ENCODE measurements at places on chromosomes 7 and 10.

DNA sequence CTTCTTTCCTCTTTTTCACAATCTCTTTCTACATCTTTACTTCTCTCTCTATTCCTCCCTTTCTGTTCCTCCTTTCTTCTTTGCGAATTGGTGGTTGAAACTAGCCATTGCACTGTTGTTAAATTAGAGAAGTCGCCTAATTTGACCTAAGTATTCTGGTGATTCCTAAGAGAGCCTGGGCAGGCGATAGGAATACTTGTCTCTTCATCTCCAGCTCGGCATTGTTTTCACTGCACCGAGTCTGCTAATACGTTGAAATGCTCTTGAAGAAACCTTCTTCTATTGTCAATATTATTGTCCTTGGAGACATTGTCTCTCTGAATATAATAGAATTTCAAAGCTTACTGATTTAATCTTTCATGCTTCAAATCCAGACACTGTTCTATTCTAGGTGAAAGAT, 31.7 kb downstream of the KCND2 start:
- no peak for DNase-seq

DNA sequence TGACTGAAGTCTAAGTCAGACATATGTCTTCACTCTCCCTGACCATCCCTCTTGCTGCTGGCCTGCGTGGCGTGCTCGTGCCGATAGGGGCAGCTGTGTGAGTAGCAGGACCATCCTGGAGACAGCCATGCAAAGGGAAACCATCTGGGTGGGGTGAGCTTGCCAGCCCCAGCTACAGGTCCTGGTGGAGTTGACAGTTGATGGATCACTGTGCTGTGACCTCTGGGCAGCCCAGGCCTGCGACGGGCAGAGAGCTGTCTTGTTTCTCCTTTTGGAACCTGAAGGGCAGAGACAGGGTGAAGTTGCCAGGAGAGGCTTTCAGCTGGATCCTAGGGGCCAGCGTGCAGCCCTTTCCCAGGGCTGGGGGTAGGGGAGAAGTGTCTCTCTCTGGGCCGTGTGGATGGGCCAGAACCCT, 44.7 kb downstream of the GRK5 start:
- DNase-seq = no peak

DNA sequence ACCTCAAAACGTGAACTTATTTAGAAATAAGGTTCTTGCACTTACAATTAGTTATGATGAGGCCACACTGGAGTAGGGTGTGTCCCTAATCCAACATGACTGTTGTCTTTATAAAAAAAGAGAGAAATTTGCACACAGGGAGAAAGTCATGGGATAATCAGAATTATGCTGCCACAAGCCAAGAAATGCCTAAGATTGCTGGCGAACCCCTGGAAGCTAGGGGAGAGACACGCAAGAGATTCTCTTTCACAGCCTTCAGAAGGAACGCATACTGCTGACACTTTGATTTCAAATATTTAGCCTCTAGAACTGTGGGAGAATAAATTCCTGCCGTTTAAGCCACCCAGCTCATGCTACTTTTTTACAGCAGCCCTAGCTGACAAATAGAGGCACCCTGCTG, 138.3 kb downstream of the CCDC71L start:
- no peak for DNase-seq

DNA sequence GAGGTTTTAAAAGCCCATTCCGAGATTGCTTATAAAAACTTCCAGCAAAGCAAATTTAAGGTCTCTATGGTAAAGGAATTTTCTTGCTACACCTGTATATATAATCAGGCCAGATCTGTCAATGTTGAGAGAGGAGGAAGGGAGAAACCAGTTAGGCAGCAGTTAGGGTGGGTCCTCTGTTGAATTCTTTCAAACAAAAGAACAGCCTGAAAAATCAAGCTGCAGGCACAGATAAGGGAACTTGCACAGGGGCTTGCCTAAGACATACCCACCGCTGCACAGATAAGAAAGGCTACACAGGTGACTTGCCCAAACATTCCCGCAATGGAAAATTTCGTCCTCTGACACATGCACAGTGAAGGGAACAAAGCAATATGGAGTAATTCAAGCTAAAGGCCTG, 59.8 kb upstream of the IMMP2L start:
- DNase-seq = no peak

DNA sequence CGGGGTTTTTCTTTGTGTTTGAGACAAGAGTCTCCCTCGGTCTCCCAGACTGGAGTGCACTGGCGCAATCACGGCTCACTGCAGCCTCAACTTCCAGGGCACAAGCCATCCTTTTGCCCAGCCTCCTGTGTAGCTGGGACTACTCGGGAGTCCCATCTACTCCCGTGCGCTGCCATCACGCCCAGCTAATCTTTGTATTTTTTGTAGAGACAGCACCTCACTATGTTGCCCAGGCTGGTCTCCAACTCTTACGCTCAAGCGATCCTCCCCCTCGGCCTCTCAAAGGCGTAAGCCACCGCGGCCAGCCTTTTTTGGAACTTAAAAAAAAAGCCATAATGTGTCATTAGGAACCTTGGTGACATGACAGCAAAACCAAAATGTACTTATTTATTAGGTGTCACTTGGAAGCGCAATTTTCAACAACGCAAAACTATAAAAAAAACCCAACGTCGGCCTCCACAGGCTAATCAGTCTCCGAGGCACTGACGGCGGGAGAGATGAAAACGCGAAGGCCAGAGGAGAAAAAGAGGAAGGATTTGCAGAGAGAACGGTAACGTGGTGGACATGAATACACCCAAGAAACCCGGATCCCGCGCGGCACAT, 911 bp upstream of the HNRNPH3 start:
- DNase-seq = peak; percentile 27

GRCh38 chr7:150756858-150757257, 19.6 kb downstream of the GIMAP5 start:
- no peak for DNase-seq

DNA sequence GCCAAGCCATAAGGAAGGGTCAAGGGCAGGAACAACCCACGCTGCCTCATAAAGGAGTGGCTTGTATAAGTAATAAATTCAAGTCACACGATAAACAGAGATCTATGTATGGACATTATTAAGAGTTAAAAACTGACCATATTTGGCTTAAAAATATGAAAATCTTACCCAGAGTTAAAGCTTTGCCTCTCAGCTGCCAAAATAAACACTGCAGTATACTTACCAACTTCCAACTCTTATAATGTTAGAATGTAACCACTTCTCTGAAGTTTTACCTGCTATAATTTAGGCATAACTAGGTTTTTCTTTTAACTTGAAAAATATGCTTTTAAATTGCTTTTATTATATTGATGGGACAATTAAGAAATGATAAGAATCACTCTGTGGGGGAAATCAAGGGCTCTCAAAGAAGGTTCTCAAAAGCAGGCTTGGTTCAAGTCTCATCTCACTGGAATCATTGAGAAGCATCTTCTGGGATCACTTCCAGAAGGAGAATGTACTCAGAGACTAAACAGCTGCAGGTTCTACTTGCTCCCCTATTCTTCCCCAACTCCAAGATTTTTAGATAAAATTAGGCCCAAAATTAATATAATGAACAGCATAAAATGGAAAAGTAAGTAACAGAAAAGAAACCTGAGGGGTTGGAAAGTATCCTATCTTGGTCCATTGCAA, 16.1 kb upstream of the CAV2 start:
- DNase-seq = no peak

DNA sequence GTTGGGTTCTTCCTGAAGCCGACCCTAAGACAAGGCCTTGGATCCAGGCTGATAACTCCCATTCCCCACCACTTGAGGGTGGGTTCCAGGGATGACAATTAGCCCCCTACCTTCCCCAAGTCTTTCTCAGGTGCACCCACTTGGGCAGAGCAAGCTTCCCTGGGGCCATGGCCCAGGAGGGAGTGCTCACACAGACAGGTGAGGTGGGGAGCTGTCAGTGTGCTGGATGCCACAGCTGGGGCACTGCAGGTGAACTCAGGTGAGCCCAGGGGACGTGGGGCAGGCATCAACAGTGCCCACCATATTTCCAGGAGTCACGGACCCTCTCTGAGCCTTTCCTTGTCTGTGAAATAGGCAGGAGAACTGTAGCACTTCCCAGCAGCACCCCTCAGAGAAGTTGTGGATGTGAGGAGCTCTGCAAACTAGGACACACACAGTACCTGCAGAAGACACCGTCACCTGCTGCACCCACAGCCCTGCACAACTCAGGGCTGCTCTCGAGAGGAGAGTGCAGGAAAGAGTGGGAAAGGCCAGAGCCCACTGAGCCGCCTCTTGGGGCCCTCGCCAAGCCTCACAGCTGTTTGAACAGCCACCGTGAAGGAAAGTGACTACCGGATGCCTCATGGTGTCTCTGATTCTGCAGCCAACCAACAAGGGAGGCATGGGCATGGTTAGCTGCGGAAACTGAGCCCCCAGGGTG, 17.9 kb downstream of the SH3PXD2A start:
- no peak for DNase-seq

DNA sequence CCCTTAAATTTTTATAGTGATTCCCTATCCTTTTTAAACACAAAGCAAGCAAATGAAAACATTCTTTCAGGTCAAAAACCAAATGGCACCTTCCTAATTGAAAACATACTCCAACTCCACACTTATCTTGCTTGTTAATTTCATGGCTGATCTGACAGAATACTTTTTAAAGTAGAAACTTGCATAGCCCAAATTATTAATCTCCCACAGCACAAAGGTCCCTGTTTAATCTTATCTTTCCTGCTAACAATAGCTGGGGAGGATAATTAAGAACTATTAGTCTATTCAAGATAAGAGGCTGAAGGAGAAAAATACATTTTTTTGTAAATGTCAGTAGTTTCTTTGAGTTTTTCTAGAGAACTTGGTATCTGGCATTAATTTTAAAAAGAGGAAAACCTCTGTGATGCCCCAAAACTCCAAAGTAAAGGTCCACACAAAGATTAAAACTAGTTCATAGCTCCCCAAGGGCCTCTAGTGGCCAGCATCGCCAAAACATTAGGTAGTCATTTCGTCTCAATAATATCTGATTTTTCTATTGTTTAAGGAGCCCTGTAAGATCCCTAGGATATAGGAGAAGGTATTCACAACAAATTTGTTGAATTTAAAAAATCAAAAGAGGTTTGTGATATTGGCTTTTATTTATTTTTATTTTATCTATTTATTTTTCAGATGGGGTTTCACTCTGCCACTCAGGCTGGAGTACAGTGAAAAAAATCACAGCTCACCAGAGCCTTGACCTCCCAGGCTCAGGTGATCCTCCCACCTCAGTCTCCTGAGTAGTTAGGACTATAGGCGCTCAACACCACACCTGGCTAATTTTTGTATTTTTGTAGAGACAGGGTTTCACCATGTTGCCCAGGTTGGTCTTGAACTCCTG, 14.7 kb downstream of the CDNF start:
- peak; percentile 1 for DNase-seq

DNA sequence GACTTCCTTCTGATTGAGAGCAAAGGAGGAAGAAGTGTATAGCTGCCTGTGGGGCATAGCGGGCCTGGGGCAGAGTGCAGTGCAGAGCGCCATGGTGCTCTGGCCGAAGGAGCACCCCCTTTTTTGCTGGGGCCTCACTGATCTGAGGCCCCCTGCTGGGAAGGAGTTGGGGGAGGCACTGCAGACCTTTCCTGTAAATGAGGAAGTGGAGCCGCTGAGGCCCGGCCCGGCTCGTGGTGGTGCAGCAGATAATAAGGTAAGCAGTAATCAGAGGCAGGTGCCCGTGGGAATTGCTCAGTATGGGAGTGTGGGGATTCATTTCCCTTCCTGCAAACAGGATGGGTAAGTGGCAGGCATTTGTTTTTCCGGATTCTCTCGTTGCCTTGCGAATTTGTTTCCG, 373.7 kb upstream of the MKI67 start:
- peak; percentile 6 for DNase-seq

- DNase-seq = no peak
These were observed 2.5 kb upstream of the ZNF33A start for GRCh38 chr10:38007991-38008390.

DNA sequence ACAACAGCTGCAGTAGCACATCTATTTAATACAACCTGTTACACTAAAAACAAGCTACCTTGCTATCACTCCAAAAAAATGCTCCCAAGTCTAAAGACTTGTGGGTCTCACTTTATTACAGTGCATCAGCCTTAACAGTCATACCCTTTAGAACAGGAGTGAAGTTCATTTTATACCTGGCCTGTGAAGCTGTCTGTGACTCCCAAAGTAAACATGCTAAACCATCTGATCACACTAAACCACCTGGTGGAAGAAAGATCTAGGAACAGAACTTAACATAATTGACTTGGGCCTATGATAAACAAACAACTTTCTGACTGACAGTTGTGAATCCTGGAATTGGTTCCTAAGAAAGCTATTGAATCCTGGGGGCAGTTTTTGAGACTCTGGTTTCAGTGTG, 80.9 kb upstream of the ATP6V0A4 start:
- no peak for DNase-seq

- no peak for DNase-seq
These were observed 5.0 kb downstream of the PLEKHA1 start for GRCh38 chr10:122379537-122379936.

DNA sequence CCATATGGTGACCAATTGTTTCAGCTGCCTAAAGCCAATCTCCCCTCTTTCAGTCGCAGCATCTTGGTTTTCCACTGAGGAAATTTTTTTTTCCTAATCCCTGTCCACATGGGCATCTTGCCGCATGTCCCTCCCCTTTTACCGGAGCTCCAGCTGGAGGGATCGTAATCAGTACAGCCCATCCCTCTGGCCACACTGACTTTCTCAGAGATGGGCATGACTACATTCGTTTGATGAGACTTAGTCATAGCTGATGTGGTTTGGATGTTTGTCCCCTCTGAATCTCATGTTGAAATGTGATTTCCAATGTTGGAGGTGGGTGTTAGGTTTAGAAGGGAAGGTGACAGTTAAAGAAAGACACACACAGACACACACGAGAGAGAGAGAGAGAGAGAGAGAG, 186.8 kb upstream of the CXCL12 start:
- no peak for DNase-seq

DNA sequence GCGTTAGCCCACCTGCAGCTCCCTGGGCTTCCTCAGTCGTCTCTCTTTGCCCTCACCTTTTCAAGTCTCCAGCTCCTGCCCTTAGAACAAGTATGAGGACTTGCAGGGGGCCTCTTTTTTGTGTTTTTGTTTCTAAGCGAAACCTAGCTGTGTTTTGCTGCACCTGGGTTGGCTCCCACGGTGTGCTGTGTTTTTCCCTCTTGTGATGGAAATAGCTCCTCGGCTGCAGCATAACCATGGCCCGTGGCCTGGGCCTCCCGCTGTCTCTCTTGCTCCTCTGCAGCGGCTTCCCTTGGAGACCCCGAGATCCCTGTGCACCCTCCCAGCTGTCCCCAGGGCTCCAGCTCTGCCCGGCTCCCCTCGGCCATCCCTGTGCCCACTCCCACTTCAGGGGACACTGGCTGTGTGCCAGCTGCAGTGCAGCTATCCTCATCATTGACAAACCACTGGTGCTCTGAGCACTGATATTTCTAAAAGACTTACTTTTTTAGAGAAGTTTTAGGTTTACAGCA, 75.6 kb upstream of the TCERG1L start:
- no peak for DNase-seq
